ENCODE measurements at places on chromosomes 2 and 18. TPM values are rescaled to one million over a fixed set of nuclear protein-coding genes. Genes with fewer than 3 reads are reported as not detected.

DNA sequence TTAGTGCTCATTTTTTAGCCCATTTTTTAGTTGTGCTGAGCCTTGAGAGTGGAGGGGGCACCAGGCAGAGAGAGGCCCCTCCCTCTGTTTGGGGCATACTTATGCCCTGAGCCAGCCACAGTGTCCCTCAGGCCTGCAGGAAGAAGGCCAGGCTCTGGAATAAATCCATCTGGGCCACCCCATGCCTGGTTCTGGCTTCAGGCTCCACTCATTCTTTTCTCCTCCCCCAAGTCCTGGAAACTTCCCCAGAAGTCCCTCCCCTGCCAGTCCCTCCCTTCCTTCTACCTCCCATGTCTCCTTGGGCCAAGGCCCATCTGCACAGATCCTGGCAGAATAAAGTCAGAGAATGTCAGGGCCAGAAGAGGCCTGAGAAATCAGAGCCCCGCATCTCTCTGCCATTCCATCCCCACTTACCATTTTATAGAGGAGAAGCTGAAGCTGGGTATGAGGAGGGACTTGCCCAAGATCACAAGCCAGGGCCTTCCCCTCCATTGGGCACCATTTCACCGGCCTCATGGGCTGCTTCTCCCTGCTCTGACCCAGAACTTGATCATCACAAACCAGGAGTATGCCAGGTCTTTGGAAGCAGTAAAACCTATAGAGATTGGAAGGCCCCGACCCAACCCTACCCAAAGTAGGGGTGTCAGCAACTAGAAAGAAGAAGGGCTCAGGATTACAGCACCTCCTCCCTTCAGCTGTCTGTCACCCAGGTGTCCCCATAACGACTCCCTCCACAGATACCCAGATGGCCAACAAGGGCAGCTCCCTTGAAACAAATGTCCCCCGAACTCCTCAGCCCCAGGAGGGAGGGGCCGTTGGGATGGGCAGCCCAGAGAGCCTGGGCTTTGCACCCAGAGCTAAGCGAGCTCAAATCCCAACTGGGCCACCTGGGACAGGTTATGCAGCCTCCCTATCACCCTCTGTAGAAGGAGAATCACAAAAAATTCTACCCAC is 108.4 kb downstream of the POLR1A start:
- DNase-seq: no peak
- H3K4me3 ChIP-seq: no peak overlapping the region
- peak overlapping the region; percentile 73 for H3K27ac ChIP-seq
- H3K36me3 ChIP-seq: no peaks in the 10 kb centered on the region
- H3K27me3 ChIP-seq: no peaks in the 10 kb centered on the region

GRCh38 chr18:26008096-26008495 is 82.3 kb downstream of the SS18 start:
- no peak for DNase-seq
- no peaks in the 10 kb centered on the region for H3K4me1 ChIP-seq
- H3K27ac ChIP-seq: no peak overlapping the region
- H3K36me3 ChIP-seq: no peaks in the 10 kb centered on the region

GRCh38 chr2:215833531-215834162 is 179.7 kb downstream of the MREG start:
- H3K27me3 ChIP-seq: no peaks in the 10 kb centered on the region
- no peak overlapping the region for H3K4me3 ChIP-seq
- DNase-seq: peak; percentile 24
- no peaks in the 10 kb centered on the region for H3K36me3 ChIP-seq
- H3K27ac ChIP-seq: no peak overlapping the region

GRCh38 chr2:18156002-18156401 is 277.5 kb downstream of the KCNS3 start:
- no peak overlapping the region for H3K27ac ChIP-seq
- peaks cover 16% of the 10 kb centered on the region for H3K4me1 ChIP-seq
- no peak for DNase-seq
- no peak overlapping the region for H3K4me3 ChIP-seq

DNA sequence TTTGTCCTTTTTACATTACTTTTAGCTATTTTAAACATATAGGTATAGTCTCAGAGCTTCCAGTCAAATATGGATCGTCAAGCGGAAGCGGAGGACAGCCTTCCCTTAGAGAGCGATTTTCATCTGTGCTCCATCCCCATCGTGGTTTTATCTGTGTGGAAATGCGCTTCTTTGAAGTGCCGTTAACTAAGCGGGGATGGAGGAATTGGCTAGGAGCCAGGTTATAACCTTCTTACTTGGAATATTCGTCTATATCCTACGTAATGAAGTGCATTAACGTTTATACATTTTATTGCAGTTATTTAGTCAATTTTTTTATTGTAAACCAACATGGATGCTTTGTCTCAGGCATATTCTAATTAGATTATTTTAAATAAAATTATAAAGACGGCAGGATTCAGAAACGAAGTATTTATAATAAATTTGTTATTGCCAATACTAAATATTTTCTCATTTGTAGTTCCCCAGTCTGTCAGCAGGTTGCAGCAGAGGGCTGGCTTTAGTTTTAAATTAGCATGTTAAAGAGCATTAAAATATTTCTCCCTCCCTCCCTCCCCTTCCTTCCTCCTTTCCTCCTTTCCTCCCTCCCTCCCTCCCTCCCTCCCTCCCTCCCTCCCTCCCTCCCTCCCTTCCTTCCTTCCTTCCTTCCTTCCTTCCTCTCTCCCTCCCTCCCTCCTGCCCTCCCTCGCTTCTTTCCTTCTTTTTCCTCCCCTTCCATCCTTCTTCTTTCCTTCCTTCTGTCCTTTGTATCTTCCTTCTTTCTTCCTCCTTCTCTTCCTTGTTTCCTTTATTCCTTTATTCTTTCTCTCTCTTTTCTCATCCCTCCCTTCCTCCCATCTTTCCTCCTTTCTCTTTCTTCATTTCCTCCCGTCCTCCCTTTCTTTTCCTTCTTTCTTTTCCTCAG is 80.6 kb upstream of the DOCK10 start:
- no peak overlapping the region for H3K27ac ChIP-seq
- H3K27me3 ChIP-seq: no peaks in the 10 kb centered on the region
- DNase-seq: no peak
- no peaks in the 10 kb centered on the region for H3K36me3 ChIP-seq

GRCh38 chr18:32461709-32462272 is 8.9 kb downstream of the GAREM1 start:
- H3K4me1 ChIP-seq: peaks cover 9% of the 10 kb centered on the region
- DNase-seq: no peak
- H3K4me3 ChIP-seq: no peak overlapping the region

- no peak overlapping the region for H3K4me3 ChIP-seq
- H3K27me3 ChIP-seq: no peaks in the 10 kb centered on the region
Observed at GRCh38 chr2:163594497-163594896, 141.3 kb downstream of the FIGN start.

DNA sequence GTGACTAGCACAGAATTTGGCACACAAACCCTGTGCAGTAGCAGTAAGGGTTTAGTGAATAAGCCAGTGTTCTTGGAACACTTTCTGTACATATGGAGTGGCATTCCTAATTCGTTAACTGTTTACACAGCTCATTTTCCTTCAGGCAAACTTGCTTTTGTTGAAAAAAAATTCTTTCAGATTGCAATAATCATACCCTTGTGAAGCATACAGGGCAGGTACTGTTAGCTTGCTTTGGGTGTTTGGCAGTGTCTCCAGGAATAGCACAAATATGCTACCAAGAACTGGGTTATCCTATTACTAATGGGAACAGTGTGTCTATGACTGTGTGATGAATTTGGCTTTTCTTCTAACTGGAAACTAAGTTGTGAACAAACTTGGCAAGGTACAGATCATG is 33.4 kb downstream of the UGP2 start:
- H3K4me1 ChIP-seq: peaks cover 63% of the 10 kb centered on the region
- no peak for DNase-seq
- peak overlapping the region; percentile 70 for H3K27ac ChIP-seq
- no peaks in the 10 kb centered on the region for H3K27me3 ChIP-seq
- no peak overlapping the region for H3K4me3 ChIP-seq

The CCDC141 gene
- total RNA-seq: 8.7 TPM

GRCh38 chr2:105798595-105798994 is 53.9 kb downstream of the NCK2 start:
- no peak overlapping the region for H3K27ac ChIP-seq
- no peak for DNase-seq
- H3K36me3 ChIP-seq: no peaks in the 10 kb centered on the region
- H3K27me3 ChIP-seq: no peaks in the 10 kb centered on the region

- H3K4me1 ChIP-seq: no peaks in the 10 kb centered on the region
- H3K4me3 ChIP-seq: no peak overlapping the region
- DNase-seq: no peak
- no peaks in the 10 kb centered on the region for H3K36me3 ChIP-seq
- H3K27ac ChIP-seq: no peak overlapping the region
- no peaks in the 10 kb centered on the region for H3K27me3 ChIP-seq
Observed at GRCh38 chr2:170026361-170026760, 151.6 kb upstream of the MYO3B start.

The GALNT5 gene
- 0.83 TPM for total RNA-seq

- DNase-seq: no peak
- H3K27me3 ChIP-seq: no peaks in the 10 kb centered on the region
- H3K4me1 ChIP-seq: no peaks in the 10 kb centered on the region
- H3K36me3 ChIP-seq: no peaks in the 10 kb centered on the region
- no peak overlapping the region for H3K27ac ChIP-seq
Observed at GRCh38 chr2:111184725-111185310, 64.1 kb downstream of the BCL2L11 start.

DNA sequence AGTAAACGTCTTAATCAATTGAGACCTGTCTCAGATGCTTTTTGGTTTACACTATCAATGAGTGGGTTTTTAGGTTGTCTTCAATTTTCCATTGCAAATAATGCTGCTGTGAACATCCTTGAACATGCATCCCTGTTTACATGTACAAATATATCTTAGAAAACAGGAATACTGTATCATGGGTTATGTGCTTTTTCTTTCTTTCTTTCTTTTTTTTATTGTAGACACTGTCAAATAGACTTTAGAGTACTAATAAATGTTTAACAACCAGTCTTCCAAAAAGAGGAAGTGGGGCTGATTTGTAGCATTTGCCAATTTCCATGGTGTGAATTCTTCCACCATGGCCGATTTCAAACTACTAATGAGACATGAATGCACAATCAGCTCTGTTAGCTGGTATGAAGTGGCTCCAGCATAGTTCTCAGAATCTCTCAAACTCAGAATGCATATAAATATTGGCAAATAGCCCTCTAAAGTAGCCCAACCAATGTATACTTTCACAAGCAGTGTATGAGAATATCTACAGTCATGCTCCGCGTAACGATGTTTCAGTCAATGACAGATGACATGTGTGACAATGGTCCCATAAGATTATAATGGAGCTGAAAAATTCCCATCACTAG is 50.3 kb upstream of the B3GNT2 start:
- H3K4me1 ChIP-seq: no peaks in the 10 kb centered on the region
- H3K27ac ChIP-seq: no peak overlapping the region
- DNase-seq: no peak
- no peaks in the 10 kb centered on the region for H3K27me3 ChIP-seq

- H3K27me3 ChIP-seq: no peaks in the 10 kb centered on the region
- DNase-seq: no peak
- no peak overlapping the region for H3K4me3 ChIP-seq
- no peak overlapping the region for H3K27ac ChIP-seq
Observed at GRCh38 chr2:166180951-166181812, 53.4 kb upstream of the SCN1A start.

The FEV gene
- not detected for total RNA-seq

GRCh38 chr2:138104071-138104470 is 139.8 kb downstream of the HNMT start:
- no peaks in the 10 kb centered on the region for H3K27me3 ChIP-seq
- H3K4me1 ChIP-seq: no peaks in the 10 kb centered on the region
- no peak overlapping the region for H3K4me3 ChIP-seq
- DNase-seq: no peak

DNA sequence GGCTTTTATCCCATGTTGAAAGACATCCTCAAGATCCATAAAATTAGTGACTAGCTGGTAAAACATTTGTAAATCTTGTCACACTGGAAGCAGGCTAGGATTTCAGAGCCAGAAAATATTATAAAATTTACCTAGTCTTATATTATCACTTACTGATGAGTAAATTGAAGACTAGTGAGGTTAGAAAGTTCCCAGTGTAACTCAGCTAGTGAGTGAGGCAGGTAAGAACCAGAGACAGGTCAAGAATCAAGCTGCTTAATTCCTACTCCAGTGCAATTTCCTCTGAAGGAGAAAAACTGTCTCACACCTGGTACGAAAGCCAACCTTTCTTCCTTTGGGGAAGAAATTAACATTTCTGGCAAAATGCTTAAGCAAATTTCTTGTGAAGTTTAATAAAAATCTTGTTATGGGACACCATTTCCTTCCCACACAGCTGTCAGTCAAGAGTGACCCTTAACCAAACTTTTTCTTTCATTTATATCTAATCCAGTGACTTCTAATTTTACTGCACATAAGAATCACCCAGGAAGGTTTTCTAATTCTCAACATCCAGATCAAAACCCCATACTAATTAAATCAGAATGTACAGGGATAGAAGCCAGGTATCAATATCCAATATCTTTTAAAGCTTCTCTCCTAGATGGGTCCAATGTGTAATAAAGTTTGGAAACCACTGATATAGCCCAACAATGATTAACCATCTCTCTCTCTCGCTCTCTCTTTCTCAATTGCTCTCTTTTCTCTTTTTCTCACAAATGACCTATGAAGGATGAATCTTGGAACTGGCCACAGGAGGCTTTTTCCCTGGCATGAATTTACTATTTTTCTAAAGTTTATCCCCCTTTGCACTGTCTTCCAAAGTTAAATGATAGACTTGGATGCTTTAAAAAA is 264.3 kb upstream of the SLC39A10 start:
- no peaks in the 10 kb centered on the region for H3K36me3 ChIP-seq
- no peak overlapping the region for H3K27ac ChIP-seq
- no peak overlapping the region for H3K4me3 ChIP-seq
- no peak for DNase-seq
- H3K4me1 ChIP-seq: no peaks in the 10 kb centered on the region

- no peaks in the 10 kb centered on the region for H3K27me3 ChIP-seq
- H3K36me3 ChIP-seq: peaks cover 8% of the 10 kb centered on the region
- H3K4me1 ChIP-seq: peaks cover 26% of the 10 kb centered on the region
- H3K4me3 ChIP-seq: no peak overlapping the region
Observed at GRCh38 chr18:34771958-34772357, 61.9 kb downstream of the DTNA start.

DNA sequence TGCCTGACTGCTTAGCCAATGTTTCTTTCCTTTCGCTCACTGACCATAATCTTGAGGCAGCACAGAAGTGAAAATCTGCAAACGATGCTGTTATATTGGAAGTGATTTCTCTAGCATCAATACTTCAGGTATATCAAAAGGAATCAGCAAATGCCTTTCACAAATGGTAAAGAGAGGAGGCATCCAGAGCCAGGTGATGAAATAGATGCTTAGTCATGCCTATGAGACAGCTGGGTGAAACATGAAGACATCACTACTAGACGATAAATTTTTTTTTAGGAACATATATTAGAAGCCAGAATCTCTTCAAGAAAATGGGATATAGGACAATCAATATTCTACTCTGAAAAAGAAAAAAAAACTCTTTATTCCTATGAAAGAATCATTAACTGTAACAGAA is 249.2 kb upstream of the SLC39A10 start:
- H3K27me3 ChIP-seq: no peaks in the 10 kb centered on the region
- H3K4me1 ChIP-seq: no peaks in the 10 kb centered on the region
- H3K36me3 ChIP-seq: no peaks in the 10 kb centered on the region
- no peak overlapping the region for H3K4me3 ChIP-seq

The NCKAP5 gene
- 0.33 TPM for total RNA-seq

GRCh38 chr2:70712916-70713315 is 55.1 kb downstream of the ADD2 start:
- no peaks in the 10 kb centered on the region for H3K36me3 ChIP-seq
- no peak for DNase-seq
- no peak overlapping the region for H3K4me3 ChIP-seq
- no peak overlapping the region for H3K27ac ChIP-seq

- H3K4me3 ChIP-seq: no peak overlapping the region
- DNase-seq: no peak
- no peaks in the 10 kb centered on the region for H3K36me3 ChIP-seq
- peaks cover 25% of the 10 kb centered on the region for H3K4me1 ChIP-seq
Observed at GRCh38 chr2:28676152-28676835, 75.3 kb upstream of the PPP1CB start.

All from esophagus muscularis mucosa (tissue), 4 donors.